ENCODE measurements at places on chromosomes 7 and 10.

DNA sequence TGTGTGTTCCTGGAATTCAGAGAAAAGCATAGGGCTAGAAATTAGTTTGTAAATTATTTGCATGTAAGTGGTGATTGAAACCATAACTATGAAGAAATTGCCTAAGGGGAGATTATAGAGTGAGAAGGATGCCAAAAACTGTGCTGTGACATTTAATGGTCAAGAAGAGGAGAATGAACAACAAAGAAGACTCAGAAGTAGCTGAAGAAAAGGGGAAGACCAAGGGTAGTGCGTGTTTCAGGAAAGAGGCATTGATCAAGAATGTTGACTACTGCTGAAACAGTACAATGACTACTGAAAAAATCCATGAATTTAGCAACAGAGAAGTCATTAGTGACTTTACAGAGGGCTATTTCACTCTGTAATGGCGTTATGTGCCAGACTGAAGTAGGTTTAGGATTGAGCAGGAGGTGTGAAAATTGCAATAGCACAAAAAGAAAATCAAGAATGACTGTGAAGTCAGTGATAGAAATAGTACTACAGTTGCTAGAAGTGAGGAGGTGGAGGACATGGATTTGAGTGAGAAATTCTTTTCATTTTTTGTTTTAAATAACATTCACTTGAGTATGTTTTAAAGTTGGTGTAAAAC is 28.9 kb upstream of the SAMD9L start:
- no peak for DNase-seq

DNA sequence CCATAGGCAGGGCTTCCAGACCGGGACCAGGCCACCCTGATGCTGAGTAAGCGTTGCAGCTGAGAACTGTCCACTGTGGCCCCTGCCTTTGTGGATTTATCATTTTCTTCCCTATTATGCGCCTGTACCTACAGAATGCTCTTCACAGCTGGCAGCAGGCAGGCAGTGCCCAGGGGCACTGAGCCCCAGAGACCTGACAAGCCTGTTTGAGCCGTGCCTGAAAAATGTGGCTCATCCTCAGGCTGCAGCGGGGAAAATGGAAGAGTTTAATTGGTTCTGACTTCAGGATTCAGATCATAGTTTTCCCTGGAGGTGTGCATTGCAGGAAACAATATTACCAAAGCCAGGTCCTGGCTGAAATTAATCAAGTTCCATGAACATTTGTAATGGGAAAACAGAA is 200.2 kb downstream of the ZNF438 start:
- no peak for DNase-seq

DNA sequence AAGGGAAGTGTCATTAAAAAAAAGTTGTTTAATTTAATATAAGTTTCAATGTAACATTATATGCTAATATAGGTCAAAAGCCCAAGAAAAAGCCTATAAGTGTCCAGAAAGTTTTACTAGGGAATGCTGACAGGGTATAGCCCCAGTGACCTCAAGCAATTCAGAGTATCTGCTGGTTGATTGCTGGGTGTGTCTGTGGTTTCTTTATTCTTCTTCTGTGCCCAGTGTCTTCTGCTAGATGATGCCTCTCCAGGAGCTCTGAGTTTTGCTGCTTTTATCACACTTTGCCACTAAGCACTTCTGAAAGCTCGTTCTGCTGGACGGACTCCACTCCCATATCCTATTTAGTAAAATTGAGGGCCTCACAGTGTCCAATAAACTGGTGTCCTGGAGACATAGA is 212.2 kb upstream of the NRG3 start:
- no peak for DNase-seq

- DNase-seq, result no peak
Observed at GRCh38 chr10:74363727-74364126, 212.7 kb downstream of the ADK start.

DNA sequence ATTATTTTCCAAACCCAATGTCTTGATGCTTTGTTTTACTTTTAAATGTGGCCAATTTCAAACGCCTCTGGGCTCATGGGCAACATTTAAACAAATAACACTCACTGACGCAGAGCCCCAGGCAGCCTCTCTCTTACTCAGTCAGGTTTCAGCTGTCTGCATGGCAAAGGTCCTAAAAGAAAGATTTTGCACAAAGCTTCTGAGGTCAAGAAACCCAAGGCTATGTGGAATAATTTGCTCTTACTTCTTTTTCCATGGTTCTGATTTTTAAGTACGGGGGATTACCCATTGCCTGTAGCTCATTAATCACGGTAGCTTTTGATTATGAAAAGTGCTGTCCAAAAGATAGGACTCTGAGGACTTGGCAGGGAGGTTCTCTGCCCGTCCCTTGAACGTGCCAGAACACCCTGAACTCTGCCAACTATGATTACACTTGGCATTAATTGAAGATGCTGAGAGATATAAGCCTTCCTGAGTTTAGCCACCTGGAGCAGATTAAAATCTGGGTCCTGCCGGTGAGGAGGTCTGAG is 14.1 kb upstream of the MSRB2 start:
- no peak for DNase-seq

DNA sequence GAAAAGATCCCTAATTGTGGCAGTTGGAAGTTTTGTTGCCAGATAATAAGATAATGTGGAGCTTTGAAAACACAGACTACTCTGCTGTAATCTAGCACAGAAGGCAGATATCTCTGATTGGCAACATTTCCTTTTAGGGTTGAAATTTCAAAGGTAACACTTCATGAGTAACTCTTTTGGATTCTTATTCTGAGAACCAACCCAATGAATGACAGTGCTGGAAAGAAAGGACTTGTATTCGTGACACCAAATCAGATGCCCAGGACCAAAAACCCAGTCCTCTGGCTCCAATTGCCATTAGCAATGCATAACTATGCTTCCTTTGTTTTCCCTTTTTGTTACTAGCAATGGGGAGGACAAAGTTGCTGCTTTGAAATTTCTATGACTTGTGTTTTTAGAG is 41.0 kb upstream of the ELMO1 start:
- no peak for DNase-seq

GRCh38 chr10:102628451-102628911 is 15.8 kb upstream of the TRIM8 start:
- DNase-seq, result no peak

- no peak for DNase-seq
Observed at GRCh38 chr10:53111529-53111928, 338.9 kb upstream of the MBL2 start.

- DNase-seq, result no peak
Observed at GRCh38 chr10:59561477-59562121, 148.1 kb downstream of the SLC16A9 start.
